ENCODE measurements at places on chromosomes 16 and 17.

DNA sequence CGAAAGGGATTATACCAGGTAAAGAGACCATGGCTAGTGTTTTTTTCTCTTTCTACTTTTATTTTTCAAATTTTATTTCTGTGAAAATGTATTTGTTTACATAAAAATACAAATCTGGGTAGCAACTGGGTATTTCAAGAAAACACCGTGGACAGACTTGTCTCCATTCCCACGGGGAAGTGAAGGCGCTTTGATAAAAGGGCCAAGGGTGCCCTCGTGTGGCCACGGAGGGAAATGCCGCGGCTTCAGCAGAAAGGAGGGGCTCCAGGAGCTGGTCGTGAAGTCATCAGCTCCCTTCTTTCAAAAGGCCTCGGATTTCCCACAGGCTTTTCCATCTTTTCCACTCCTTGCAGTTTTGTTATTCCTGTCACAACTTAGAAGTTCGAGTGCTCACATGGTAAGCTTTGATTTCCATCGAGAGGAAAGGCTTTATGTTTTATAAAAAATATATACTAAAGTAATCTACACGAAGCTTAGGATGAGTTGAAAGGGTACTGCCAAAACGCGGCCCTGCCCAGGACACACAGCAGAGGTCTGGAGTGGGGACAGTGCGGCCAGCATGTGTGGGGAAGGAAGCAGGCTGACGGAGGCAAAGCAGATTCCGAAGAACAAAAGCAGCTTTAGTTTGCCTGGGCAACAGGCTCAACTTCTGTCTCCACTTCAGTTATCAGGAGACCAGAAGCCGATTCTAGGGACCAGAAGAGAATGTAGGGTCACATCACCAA lies 15.3 kb upstream of the MNT start:
- peak; percentile 67 for DNase-seq

GRCh38 chr16:59192551-59193199 lies 458.6 kb upstream of the GOT2 start:
- DNase-seq = no peak

GRCh38 chr16:65494080-65494479 lies 372.2 kb upstream of the CDH11 start:
- no peak for DNase-seq

DNA sequence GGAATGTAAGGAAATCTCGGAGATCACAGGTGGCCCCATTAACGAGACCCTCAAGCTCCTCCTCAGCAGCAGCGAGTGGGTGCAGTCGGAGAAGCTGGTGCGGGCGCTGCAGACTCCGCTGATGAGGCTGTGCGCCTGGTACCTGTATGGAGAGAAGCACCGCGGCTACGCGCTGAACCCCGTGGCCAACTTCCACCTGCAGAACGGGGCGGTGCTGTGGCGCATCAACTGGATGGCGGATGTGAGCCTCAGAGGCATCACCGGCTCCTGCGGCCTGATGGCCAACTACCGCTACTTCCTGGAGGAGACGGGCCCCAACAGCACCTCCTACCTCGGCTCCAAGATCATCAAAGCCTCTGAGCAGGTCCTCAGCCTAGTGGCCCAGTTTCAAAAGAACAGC lies 16.2 kb downstream of the MLYCD start:
- no peak for DNase-seq

DNA sequence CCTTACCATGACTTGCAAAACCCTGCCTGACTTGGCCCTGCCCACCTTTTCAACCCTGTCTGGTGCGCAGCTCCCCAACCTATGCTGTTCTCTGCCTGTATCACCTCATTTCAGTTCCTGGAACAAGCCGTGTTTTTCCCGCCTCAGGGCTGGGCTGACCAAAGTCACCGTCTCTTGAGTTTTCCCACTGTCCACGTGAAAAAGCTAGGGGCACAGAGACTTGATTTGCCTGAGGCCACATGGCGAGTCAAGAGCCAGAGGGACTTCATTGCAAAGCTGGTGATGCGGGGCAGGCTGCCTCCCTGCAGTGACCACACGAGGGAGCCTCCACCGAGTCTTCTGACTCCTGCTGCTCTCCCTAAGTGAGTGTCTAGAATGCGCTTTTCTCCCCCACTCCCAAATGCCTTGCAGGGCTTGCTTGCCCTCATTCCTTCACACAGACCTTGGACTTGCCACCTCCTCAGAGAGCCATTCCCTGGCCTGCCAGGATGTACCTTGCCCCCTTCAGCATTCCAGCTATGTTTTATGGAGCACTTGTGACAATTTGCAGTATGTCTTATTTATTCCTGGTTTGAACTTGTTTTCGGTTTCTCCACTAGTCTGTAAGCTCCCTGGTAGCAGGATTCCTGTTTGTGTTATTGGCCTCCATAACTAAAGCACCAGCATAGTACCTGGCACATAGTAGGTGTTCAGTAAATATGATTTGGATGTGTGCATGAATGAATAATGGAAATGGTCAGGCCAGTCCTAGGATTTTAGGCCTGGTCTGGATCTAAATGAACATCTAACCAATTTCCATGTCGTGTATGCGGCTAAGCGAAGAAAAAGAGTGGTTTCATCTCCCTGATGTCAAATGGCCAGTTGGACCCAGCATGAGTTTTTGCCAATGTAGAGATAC lies 252.3 kb downstream of the SNX29 start:
- DNase-seq = peak; percentile 35

DNA sequence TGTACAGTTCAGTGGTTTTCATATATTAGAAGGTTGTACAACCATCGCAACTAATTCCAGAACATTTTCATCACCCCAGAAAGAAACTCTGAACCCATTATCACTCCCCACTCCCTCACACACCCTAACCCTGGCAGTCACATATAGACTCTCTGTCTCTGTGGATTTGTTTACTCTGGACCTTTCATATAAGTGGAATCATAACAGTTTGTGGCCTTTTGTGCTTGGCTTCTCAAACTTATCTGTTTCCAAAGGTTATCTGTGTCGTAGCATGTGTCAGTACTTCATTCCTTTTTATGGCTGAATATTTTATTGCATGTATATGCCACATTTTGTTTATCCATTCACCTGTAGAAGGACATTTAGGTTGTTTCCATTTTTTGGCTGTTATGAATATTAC lies 12.4 kb downstream of the TENT4B start:
- DNase-seq = no peak

DNA sequence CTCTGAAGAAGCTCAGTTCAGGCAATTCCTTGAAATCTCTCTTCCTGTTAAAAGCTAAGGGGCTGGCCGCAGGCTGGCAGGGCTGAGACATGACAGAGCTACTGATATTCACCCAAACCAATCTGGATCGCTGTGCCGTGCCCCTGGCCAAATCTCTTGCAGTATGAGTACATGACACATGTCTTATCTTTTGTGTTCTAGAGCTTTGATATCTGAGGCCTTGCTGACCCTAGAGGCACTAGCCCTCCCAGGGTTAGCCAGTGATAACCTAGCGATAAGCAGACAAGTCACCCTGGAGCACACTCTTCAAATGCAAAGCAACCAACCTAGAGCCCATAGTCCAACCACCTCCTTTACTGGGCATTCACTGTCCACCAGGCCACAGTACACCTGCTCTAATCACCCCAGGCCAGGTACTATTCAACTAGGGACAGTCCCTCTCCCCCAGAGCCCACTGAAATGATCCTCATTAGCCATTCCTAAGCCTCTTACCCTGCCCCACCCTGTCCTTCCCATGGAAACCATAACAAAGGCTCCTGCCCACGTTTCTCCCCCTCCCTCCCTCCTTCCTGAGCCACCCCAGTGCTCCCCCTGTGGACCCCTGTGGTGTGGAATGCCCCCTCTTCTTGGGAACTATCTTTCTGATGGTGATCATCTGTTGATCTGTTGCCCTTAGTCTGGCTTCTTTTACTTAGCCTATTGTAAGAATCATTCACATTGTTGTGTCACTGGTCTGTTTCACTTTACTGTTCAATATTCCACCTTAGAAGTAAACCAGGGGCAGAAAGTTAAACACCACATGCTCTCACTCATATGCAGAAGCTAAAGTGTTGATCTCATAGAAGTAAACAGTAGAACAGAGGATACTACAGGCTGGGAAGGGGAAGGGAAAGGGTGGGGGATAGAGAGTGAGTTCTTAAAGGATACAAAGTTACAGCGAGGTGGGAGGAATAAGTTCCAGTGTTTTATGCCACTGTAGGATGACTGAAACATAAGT lies 52.5 kb downstream of the TEKT5 start:
- DNase-seq = no peak

DNA sequence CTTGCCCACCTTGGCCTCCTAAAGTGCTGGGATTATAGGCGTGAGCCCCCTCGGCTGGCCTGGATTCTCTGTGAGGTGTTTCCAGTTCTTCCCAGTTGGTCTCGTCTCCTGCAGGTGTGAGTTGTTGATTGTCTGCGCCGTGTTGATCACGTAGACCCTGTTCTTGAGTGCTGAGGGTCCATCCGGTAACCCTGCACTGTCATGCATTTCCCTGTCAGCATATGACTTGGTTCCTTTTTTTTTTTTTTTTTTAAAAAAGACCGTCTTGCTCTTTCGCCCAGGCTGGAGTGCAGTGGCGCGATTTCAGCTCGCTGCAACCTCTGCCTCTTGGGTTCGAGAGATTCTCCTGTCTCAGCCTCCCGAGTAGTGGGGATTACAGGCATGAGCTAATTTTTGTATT lies 17.3 kb downstream of the MGRN1 start:
- no peak for DNase-seq

- no peak for DNase-seq
Observed at GRCh38 chr17:37339321-37339720, 36.5 kb upstream of the C17orf78 start.

DNA sequence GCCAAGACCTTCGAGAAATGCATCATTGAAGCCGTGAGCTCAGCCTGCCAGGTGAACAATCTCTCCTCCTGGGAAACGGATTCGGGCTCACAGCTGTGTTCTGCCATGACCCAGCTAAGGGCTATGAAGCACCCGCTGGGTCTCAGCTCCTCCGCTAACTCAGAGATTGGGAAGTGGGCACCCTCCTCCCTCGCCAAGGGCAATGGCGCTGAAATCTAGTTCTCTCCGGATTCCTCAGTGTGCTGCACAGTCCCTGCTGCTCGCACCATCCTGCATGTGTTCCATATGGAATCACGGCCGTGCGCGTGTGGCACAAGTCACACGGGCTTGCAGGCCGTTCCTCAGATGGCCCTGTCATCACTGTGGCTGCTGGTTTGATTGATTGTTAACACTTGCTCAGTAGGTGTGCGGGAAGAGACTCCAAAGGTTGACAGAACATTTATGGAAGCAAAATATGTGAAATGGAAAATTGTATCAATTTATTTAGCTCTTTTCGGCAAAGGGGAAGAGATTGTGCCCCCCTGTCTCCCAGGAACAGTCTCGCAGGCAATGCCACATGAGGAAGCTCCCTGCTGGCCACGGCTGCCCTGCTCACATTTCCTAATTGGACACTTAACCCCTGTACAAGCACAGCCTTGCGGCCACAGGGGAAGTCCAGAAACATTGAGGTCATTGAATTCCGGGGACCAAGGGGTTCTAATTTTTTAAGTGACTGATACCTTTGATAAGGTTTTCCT lies 58.8 kb downstream of the RNF213 start:
- no peak for DNase-seq

DNA sequence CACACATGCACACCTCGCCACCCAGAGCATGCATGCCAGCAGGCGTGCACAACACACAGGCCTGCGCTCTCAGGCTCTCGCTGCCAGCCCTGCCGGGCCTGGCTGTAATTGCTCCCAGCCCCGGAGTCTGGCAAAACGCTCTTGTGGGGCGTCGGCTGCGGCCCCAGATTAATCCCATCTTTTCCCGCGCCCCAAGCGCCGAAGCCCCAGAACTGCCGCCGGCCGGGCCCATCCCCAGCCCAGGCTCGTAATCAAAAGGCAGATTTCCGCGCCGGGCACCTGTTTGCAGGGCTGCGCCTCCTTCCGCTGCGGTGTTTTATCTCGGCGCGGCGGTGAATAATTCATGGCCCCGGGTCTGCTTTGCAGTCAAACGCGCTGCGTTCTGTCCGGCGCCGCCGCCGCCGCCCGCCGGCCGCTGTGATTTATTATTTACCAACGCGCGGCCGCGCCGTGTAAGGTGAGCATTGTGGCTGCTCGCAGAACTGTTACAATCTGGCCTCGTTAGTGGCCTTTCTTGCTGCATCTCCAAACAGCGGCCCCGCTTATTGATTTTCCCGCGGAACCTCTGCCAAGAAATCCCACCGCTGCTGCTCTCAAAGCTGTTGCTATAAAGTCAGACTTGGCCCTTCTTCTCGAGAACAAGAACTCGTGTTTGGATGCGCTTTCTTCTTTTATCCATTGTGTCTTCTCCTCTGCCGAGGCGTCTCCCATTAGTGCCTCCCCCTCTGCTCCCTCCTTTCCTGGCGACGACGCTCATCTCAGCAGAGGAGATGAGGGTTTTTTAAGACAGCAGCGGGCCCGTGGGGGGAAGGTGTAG lies 126.1 kb downstream of the IRX5 start:
- no peak for DNase-seq

- no peak for DNase-seq
Observed at GRCh38 chr17:82371333-82372248, at the start of gene UTS2R. Gene UTS2R (plus strand): TSS chr17:82371765. CDS start chr17:82374325, 2,560 bp downstream.

GRCh38 chr16:67989322-67990017 lies 9.2 kb upstream of the DPEP3 start:
- no peak for DNase-seq

DNA sequence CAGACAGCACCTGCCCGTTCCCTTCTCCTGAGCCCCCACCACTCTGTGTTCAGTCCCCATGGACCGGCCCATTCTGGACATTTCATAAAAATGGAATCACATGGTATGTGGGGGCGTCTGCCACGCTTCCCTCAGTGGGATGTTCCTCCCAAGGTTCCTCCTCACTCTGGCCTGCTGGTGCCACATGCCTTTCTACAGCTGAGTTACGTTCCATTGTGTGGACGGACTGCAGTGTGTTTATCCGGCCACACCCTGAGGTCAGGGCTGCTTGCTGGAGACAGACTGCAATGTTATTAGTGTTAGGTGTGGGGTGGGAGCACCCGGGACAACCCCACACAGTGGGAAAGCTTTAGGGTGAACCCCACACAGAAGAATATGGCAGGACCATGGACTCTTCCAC lies 5.9 kb upstream of the AATK start:
- no peak for DNase-seq

GRCh38 chr16:12462426-12463280 lies 341.0 kb downstream of the CPPED1 start:
- DNase-seq = no peak

DNA sequence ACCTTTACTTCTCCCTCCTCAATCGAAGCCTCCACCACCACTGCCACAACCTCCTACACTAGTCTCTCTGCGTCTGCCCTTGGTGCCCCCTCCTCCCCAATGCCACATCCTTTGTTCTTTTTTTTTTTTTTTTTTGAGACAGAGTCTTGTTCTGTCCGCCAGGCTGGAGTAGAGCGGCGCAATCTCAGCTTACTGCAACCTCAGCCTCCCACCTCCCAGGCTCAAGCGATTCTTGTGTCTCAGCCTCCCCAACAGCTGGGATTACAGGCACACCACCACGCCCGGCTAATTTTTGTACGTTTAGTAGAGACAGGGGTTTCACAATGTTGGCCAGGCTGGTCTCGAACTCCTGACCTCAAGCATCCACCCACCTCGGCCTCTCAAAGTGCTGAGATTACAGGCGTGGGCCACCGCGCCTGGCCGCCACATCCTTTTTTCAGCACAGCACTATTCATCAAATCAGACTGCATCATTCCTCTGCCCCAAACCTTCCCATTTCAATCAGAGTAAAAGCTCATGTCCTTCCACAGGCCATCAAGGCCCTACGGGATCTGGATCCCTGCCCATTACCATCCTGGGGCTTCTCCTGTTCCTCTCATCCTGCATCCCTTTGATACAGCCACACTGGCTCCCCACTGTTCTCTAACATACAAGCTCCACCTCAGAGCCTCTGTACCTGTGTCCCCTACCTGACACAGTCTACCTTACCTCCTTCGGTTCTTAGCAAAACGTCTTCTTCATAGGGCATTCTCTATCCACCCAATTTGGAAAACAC lies 2.0 kb downstream of the KLHL11 start:
- no peak for DNase-seq

- DNase-seq = no peak
Observed at GRCh38 chr17:8489841-8490240, 54.2 kb downstream of the NDEL1 start.
